ENCODE measurements at places on chromosomes 2 and 18.

- DNase-seq = no peak
Observed at GRCh38 chr18:79644666-79645057, 34.9 kb upstream of the CTDP1 start.

DNA sequence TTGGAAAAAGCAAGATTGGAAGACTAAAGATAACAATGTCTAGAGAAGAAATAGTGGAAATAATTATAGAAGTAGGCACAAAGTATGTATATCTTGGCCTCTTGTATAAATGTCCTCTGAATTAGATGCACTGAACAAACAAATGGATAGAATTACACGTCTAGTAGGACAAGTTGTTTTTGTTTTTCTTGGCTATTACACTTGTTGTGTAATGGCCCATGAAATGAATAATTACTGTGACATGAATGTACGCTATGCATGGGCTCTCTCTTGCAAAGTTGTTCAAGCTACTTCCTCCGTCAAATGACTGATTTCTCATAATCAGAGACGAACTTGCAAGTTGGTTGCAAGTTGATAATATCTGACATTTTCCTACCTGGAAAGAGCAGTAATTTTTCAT, 126.2 kb downstream of the PDE1A start:
- no peak for DNase-seq

GRCh38 chr2:218219934-218220333, 2.9 kb downstream of the ARPC2 start:
- no peak for DNase-seq

DNA sequence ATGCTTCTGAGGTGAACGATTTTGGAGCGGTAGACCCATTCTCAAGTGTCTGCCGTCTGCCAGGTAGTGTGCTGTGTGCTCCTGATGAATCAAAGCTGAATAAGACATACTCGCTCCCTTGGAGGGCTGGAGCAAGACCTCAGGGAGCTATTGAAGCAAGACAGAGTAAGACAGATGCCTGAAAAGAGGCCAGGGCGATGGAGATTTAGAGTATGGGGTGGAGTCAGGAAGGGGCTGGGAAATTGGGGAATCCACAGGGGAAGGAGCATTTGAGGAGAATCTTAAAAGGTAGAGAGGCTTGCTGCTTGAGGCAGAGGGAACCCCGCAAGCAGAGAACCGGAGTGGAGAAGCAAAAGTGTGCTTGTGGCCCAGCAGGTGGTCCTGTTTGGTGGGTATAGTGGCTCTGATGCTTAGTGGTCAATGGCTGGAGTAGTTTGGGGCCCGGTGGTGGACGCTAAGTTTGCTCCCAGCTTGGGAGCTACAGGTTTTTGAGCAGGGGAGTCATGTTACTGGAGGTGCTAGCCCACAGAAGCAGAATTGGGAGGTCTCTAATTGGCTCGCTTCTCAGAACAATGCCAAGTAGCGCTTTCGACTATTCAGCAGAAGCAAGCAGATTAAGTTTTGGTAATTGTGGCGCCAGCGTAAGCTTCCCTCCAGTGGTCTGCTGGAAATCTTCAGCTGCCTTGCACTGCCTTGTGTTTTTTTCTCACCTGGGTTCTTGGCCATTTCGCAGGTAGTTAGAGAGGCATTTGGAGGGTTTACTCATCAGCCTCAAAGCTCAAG, 2.0 kb downstream of the CNNM4 start:
- no peak for DNase-seq

DNA sequence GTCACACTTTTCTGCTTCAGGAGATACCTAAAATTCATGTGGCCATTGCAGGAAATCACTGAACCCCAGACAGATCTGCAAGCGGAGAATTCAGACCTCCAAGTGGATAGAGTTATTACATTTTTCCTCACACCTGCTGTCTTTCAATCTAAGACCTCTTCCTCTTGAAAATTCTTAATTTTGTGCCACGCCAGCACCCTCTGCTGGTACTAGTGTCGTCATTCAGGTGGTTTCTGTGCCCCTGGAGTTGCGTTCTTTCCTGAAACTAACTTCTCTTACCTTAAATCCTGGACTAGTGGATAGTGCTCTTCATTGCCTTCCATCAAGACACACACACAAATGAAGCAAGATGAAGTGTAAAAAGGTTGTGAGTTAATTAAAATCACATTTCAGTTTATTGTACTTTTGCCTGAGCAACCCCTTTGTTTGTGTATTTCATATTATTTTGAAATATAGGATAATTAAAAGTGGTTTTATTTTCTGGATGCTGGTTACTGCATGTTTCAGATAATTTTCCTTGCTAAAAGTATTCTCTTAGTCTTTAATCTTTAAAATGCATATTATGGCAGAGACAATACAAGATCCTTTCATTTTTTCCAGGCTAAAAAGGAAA, 1.6 kb upstream of the DNER start:
- peak; percentile 20 for DNase-seq

GRCh38 chr18:56433919-56434318, 204.5 kb downstream of the TXNL1 start:
- DNase-seq = no peak

DNA sequence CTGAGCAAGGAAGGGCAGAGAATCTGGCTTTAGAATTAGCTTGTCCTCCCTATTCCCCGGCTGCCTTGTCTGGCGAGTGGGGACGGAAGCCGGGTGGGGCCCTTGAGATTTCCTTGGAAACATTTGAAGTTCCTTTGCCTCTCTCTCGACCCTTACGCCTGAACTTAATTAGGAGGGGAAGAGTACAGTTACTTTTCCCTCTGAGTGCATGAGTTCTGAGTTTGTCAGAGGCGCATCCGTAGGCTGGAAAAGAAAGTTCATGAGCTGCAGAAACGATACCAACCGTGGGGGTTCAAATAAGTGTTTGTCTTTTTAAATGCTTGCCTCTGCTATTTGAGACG, 468 bp downstream of the PIKFYVE start:
- peak; percentile 8 for DNase-seq

DNA sequence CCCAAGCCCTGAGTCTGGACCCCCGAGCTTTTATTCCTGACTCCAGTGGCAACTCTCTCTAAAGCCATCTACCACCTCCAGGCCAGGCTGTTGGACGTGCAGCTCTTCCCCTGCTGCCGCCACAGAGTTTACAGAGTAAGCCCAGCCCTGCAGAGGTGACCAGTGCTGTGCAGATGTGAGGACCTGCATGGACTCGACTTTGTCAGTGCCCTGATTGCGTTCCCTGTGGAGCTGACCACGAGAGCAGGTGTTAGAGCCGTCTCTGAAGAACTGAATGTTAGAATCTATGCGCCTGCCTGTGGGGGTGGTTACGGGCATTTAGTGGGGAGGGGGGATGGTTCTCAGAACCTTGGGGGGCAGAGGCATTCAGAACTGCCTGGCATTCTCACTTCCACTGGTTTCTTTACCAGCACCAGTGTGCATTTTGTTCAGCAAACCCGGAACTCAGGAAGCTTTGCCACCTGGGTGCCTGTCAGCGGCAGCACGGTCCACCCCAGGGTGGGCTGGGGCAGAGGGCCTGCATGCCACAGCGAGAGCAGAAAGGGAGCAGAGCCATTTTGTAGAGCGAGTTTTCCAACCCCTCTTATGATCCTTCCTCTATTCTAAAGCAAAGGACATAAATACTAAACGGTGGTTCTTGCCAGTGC, 137.9 kb downstream of the KLHL29 start:
- no peak for DNase-seq

- no peak for DNase-seq
Observed at GRCh38 chr2:121907928-121908327, 152.5 kb downstream of the TSN start.

GRCh38 chr18:12251311-12251710, 2.9 kb upstream of the CIDEA start:
- DNase-seq = no peak

GRCh38 chr2:45469314-45470099, 141.6 kb downstream of the SRBD1 start:
- no peak for DNase-seq

- DNase-seq = no peak
Observed at GRCh38 chr18:46740046-46740445, 16.8 kb downstream of the ST8SIA5 start.

DNA sequence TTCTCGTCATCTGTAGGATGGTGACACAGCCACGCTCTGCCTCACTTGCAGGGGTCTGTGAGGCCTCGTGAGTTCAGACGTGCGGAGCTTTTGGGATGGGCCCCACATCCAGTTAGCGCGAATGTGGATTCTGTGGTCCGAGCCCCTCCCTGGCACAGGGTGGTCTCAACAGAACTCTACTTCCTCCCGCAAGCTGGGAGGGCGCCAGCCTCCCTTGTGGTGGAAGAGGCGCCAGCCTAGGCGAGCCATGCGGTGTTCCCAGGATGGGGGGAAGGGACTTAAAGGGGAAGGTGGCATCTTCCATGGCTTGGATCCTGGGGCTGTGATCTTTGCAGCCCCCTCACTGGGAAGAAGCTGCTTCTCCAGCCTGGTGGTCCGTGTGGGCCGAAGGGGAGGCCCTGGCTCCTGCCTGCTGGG, 1.4 kb downstream of the SNORC start:
- DNase-seq = no peak

DNA sequence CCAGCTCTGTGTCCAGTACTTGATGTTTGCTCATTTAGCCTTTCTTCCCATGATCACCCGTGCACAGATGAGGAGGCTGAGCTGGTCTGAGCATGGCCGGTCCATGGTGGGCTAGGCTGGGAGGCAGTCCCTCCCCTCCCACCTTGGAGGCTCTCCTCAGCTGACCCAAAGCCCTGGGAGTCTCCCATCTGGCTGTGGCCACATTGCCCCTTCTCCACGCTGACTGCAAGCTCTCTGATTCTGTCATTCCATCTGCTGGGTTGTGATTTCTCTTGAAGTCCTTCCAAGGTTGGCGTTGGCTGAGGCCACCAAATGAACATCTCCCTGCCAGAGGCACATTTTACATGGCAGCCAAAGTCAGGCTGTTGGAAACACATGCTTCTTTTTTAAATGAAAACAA, 44.0 kb downstream of the ACKR3 start:
- DNase-seq = no peak

- DNase-seq = peak; percentile 96
Observed at GRCh38 chr2:20350753-20351554, at the start of gene PUM2. Gene PUM2, minus strand, starts transcription at chr2:20350844. Its CDS starts 23,484 bp downstream, at chr2:20327360.

- DNase-seq = no peak
Observed at GRCh38 chr2:171210216-171210863, 49.6 kb upstream of the TLK1 start.

DNA sequence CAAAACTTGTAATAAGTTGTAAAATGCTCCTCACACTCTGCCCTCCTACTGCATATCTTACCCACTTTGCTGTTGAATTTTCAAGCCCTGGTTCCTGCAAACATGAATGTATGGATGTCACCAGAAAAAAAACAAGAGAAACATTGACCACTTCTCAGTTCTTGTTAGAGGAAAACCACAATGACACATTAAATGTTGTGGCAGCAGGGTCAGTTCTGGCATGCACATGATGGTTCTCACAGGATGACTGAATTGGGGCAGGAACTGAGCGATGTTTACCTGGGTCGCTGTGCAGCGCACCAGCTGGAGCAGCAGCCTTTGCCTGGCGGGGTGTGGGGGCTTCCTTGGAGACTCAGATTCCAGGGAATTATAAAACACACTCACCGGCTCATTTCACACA, 14.0 kb upstream of the PRKCE start:
- DNase-seq = no peak

DNA sequence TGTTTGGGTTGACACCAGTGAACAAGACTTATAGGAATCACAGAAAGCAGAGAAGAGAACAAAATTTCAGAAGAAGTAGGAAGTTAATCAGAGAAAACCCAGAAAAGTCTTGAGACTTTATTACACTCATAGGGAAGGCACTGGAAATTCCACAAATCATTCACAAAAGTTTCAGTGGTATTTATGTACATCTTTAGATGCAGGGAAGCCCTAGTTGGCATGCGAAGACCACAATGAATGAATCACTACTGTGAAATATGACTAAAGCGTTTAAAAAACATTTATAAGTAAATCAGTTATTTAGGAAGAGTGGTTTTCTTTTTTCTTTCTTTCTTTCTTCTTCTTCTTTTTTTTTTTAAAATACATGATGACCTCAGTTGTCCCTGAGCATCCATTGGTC, 105.1 kb downstream of the NUP35 start:
- DNase-seq = no peak

- DNase-seq = no peak
Observed at GRCh38 chr18:8224576-8224975, 384.7 kb upstream of the RAB12 start.

- DNase-seq = no peak
Observed at GRCh38 chr2:240601061-240601830, 14.7 kb downstream of the CAPN10 start.

Measured in CD4-positive, alpha-beta T cell treated with Interleukin-2 at 100 ng/mL for 4 hours (primary cell).